ENCODE measurements at places on chromosomes 1 and 21.

- no peak for DNase-seq
These were observed 8.0 kb downstream of the MED8 start for GRCh38 chr1:43381612-43382011.

DNA sequence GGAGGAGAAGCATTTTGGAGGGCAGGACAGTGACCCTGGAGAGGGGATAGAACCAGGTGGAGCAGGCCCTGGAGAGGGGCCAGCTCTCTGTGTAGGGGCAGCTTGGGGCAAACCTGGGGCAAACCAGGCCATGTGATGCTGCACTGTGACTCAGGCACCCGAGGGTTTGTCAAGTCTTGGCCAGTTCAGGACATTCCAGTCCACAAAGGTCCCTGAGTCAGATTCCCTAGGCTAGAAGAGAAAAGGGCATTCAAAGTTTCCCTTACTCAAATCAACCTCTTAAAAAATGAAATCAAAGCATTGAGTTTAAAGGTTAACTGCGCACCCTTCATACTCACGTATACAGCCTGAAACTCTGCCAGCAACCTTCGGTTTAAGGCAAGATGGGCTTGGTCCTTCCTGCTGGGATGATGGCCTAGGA is 25.2 kb upstream of the PLA2G2C start:
- no peak for DNase-seq

GRCh38 chr1:213330281-213330680 is 279.2 kb downstream of the RPS6KC1 start:
- no peak for DNase-seq

DNA sequence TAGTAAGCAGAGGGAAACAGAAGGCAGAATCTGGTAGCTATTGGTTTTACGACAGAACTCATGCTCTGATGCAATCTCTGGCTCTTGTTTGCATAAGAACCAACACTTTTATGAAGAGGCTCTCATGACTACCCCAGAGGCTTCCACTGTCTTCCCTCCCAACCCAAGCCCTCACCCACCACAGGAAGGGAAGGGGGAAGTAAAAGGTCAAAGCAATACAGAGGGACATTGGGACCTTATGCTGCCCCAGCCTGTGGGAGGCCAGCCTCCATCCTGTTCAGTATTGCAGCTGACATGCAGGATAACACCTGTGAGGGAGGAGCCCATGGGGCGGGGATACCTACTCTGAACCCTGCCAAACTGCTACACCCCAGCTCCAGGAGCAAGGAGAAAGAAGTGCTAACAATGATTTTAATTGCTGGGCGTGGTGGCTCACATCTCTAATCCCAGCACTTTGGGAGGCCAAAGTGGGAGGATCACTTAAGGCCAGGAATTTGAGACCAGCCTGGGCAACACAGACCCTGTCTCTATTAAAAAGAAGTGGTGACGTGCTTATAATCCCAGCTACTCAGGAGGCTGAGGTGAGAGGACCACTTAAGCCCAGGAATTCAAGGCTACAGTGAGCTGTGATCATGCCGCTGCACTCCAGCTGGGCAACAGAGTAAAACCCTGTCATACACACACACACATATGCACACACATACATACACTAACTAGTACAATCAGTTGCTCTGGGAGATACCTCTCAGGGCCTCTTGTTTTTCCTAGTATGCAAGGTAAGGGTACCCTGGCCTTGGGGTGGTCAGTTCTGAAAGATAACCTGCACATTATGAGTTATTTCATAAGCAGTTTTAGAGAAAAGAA is 9.5 kb downstream of the MR1 start:
- DNase-seq, result no peak

- DNase-seq, result no peak
These were observed 158.6 kb downstream of the MIS18A start for GRCh38 chr21:32120230-32120629.

DNA sequence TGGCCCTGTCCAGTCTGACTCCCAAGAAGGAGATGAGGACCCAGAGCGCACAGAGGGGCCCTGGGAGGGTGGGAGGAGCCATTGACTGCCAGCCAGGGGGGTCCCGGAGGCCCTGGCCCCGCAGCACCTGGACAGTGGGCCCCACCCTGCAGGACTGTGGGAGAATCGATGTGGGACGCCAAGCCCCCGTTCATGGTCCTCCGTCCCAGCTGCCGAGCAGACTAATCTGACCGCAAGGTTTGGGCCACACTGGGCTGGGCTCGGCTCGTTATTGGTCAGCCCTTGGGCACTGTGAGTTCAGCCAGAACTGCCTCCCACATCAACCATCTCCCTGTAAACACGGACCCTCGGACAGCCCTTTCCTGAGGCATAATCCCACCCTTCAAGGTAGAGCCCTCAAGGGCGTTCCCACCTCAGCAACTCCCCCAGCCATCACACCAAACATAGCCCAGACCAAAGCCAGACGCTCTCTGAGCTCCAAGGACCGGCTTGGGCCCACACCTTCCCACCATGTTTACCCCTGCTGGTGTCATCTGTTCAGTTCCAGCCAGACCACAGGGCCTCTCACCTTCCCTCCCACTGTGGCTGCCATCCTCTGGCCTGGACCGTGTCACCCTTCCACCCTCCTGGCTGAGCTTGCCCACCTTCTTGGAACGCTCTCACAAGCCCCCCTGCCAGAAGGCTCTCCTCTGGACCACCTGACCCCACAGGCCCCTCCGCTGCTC is 16.2 kb upstream of the POFUT2 start:
- no peak for DNase-seq
